Astrocyte (in vitro differentiated cells and primary cell): ENCODE measurements at places on chromosomes 13 and 19.

- DNase-seq = peak; percentile 96
These were observed 420 bp downstream of the ECH1 start for GRCh38 chr19:38831142-38831605.

DNA sequence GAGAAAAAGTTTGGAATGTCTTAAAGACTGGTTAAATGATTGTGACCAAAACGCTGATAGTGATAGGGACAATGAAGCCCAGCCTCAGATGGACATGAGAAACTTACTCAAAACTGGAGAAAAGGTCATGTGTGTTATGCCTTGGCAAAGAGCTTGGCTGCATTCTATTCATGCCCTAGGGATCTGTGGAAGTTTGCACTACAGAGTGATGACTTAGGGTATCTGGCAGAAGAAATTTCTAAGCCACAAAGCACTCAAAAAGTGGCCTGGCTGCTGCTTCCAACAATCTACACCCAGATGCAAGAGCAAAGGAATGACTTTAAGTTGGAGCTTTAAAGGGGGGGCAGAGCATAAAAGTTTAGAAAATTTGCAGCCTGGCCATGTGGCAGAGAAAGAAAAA lies 521.3 kb downstream of the UQCRFS1 start:
- DNase-seq = no peak

DNA sequence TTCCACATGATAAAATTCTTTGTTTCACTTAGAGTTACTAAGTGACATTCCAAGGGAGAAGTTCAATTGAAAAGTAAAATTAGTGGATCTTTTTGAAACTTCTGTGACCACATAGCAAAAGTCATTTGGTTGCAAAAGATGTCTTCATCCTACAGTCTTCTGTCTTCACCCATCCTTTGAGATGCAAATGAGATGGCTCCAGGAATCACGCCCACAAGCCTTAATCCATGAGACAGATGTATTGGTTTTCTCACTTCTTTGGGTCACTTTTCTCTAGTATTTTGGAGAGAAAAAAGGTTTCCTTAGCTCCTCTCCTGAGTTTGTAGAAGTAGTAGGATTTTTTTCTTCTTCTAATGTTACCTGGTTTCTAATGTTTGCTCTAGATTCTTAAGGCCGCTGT lies 259.5 kb upstream of the SLC10A2 start:
- DNase-seq = no peak

DNA sequence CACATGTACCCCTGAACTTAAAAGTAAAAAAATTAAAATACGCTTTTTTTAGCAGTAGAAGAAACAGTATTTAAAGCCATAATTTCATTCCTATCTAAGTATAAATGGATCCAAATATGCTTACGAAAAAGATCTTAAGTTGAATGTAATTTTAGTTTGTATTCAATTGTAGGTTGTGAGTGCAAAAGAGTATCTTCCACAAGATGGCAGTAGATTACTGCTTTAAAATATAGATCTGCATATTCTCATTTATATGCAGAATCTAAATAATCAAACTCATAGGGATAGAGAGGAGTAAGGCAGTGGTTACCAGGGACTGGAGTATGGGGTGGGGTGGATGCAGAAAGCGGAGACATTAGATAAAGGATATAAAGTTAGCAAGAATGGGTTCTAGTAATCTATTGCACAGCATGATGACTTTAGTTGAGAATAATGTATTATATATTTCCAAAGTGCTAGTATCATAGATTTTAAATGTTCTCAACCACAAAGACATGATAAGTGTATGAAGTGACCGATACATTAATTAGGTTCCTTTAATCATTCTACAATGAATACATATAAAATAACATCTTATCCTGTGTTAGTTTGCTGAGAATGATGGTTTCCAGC lies 14.2 kb downstream of the OR7A17 start:
- DNase-seq = no peak

GRCh38 chr19:32201636-32202051 lies 143.8 kb upstream of the ZNF507 start:
- no peak for DNase-seq

DNA sequence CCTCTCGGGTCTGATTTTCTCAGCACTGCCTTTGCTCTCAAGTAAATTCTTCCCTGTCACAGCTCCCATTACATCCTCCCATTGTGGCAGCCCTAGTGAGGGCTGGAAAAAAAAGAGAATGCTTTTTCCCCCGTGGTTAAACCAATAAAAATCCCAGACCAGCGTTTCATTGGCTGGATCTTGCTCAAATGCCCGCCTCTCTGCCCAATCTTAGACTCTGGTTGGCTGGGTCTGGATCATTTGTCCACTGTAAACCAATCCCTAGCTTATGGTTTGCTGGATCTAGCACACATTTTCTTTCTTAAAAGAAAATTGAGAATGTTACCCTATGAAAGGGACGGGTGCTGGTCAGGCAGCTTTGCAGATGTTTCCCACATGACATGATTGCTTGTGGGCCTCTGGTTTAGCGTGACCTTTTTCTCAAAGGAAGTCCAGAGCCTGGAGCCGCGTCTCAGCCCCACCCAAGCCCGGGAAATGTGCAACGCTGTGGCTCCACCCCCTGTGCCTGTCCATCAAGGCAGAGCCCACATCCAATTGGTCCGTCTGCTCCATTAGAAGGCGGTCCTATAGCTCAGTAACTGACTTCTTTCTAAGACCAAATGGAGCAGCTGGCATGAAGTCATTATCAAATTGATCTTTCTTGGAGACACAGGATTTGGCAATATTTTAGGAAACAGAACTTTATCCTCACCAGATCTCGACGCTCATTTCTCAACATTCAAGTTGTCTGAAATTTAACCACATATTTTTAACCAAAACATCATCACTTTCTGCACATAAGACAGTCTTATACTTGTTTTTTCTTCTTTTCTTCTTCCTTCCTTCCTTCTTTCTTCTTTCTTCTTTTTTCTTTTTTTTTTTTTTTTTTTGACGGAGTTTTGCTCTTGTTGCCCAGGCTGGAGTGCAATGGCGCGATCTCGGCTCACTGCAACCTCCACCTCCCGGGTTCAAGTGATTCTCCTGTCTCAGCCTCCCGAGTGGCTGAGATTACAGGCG lies 2.6 kb upstream of the MCEMP1 start:
- DNase-seq = peak; percentile 22

DNA sequence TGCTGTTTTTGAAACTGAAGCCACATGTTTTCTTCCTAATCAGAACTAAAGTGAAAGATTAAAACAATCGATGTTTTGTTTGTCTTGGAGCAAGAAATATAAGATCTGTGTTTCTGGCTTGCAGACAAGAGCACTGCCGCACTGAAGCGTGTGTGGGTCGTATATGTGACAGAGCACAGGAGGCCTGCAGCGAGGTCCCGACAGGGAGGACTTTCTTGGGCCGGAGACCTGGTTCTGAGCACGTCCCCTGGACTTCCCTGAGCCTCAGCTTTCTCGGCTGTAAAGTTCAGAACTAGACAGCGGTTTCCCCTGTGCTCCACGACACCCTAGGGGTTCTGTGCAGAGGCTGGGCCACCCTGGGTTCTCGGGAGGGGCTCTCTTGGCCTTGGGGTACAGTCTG lies 60.5 kb downstream of the GADD45B start:
- DNase-seq = no peak

DNA sequence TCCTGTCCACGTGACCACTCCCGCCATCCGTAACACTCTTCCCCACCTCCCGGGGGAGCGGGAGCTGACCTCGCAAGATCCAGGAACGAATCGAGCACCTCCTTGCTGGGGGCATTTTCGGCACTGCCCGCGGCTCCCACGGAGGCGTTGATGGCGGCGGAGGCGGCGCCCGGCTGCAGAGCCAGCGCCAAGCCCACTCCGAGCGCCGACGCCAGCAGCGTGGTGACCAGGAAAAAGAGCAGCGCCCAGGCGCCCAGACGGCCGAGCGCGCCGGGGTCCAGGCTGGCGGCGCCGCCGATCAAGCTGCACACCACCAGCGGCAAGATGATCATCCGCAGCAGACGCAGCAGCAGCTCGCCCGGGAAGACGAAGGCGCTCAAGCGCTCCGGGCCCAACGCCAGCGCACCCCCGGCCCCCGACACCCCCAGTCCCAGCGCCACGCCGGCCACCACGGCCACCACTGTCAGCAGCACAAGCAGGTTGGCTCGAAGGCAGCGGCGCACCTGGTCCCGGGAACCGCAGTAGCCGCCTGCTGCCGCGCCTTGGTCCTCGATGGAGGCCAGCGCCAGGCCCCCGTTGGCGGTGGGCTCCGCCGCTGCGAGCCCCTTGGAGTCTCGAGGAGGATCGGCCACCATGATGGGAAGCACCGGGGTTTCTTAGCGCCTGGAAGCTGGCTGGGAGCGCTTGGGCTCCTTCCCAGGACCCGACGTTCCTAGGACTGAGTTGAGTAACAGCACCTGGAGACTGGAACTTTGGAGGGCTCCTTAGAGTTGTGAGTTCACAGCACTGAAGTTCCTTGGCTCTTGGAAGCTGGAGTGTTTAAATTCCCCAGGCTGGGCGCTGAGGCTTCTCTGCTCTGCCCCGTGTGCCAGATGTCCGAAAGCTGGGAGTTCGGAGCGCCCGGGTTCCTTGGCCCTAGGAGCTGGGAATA lies 798 bp downstream of the SLC1A5 start:
- DNase-seq = peak; percentile 42

GRCh38 chr13:36217456-36217855 lies 3.1 kb upstream of the SOHLH2 start:
- no peak for DNase-seq
